ENCODE measurements at places on chromosomes 5 and 9.

- no peak for DNase-seq
Measured at GRCh38 chr9:23467276-23467675, 358.8 kb downstream of the ELAVL2 start.

DNA sequence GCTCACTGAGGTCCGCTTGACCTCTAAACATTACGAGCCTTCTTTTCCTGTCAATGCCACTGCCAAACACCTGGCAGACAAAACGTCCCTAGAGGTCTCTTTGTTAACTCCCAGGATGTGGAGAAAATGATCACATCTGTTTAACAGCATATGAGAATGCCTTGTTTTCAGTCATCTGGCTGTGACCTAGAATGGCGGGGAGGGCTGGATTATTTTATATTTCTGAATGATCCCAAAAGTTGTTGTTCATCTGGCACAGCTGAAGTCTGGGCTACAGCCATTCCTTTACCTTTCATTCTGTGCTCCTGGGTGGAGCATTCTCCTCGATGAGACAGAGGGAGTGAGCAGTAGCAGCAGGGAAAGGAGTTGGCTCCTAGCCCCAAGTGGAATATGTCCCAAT, 138.2 kb downstream of the PRDM6 start:
- DNase-seq, result no peak

DNA sequence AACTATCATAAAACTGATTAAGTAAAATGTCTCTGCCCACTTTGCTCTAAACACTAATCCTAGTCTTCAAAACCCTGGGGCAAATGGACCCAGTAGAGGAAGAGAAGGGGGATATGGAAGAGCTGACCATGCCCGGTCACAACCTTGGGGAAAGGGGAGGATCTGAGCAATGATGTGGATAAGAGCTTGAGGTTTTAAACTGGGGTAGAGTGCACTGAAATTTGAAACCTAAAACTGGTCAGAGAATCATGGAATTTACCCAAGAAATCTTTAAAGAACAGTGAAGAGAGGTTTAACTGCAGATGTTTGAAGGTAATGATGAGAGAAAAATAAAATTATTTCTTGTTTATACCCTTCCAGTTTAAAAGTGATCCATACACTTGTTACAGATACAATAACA, 110.8 kb downstream of the MRPS30 start:
- no peak for DNase-seq

GRCh38 chr9:99085949-99086948, 18.7 kb upstream of the TGFBR1 start:
- peak; percentile 81 for DNase-seq

DNA sequence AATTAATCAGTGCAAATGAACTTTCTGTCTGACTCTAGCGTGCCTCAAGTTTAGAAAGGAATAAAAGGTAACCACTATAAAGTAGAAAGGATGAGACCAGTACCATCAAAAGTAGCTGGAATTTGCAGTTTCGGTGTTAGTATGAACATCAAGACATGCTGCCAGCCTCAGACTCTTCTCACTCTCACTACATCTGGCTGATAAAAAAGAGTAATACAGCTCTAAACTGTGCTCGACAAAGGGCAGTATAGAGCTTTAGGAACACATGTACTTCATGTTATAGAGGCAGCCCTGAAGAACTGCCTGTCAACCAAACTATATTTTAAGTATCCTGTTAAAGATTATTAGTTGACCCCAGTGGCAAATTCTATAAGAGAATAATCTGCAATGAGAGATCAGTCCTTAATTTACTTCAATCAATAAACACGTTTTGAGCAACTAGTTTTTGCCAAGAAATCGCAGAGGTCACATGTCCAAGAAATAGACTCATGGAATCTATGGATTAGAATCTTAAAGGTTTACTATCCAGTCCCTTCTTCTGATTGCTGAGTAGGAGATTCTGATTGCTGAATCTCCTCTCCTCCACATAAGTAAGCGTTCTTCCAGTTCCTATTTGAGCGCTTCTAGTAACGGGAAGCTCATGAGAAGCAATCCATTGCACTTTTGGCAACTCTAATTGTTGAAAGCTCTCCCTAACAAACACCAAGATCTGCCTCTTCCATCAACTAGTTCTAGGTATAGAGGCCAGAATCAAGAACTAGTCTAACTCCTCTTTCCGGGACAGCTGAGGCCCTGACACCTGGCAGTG, 941 bp downstream of the XPA start:
- no peak for DNase-seq

- DNase-seq, result no peak
Measured at GRCh38 chr9:133421615-133422542, at the start of gene ADAMTS13. Gene ADAMTS13 (plus strand): TSS chr9:133422367. CDS start chr9:133422444, 77 bp downstream.

DNA sequence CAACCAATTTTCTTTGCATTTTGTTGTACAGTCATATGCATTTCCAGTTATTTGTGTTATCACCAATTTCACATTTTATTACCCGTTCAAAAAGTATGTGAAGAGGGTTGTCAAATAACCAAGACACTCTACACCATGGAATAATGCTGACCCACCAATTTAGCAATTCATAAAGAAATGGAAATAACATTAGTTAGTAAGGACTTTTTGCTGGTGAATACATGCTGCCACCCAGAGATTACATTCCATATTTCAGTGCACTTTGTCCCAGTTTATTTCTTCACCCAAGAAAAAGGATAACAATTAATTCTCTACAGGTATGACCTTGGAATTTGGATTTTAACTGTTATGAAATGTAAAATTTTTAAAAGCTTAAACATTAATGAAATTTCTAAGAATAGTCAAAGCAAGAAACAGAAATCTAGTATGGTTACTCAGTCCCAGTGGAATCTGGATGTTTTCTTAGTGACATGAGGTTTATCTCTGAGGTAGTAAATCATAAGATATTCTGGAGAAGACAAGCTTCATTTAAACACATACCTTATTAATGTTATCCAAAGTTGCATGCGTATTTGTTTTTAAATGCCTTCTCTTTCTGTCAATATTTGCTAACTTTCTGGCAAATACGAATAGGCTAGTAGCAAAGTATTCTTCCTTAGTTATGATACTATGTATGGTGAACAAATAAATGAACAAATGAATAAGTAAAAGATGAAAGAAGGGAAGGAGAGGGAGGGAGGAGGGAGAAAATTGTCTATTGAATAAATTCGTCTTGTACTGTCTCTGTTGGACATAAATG, 100.6 kb downstream of the CETN3 start:
- DNase-seq, result no peak

GRCh38 chr5:91119981-91120850, 262.9 kb downstream of the ARRDC3 start:
- DNase-seq, result no peak

GRCh38 chr5:36450229-36451014, 148.7 kb upstream of the RANBP3L start:
- no peak for DNase-seq

DNA sequence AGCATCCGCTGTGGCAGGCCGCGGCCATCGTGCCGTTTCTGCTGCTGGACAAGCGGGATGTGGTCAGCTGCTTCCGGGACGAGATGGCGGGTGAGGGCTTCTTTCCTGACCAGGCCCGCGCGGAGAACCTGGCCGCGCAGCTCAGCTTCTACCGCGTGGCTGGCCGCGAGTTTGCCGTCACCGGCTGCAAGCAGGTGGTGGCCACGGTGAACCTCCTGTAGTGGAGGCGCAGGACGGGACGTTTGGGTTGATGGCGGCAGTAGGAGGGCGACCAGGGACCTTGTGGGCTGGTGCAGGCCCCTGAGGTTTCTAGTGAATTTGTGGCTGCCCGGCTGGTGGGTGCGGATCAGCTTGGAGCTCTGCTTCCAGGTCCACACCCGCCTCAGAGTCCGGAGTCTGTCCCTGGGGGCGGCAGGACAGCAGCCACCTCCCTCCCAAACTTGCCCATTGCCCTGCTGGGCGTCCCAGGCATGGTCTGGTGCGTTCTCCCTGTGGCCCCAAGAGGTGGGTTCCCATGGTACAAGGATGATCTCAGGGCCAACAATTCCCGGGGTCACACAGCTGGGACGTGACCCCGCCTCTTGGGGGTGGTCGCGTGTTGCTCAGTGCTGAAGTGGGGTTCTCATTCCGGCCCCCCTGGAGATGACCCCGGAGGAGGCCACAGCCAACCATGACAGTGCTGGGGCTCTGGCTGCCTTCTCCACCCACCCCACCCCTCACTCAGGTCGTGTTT, 2.4 kb downstream of the TOR4A start:
- DNase-seq, result no peak

DNA sequence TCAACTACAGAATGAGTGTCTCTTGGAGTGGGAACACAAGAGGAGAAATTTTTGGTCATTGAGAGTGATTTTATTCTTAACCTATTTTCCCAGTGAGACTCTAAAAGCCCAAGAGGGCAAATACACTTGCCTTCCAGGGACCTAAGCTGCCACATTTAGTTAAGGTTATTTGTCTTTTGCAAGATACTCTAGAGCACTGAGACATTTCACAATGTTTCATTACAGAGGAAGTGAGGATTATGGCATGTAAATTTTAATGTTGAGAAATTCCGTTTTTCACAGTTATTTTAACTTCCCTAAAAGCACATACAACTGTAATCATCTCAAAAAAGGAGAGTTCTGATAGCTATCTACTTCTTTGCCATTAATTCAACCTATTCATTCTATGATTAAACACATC, 38.7 kb upstream of the RAB3C start:
- DNase-seq, result no peak
